ENCODE measurements at places on chromosomes 11 and 22. TPM values are rescaled to one million over a fixed set of nuclear protein-coding genes. Genes with fewer than 3 reads are reported as not detected.

- no peak for DNase-seq
Observed at GRCh38 chr11:120890609-120891320, 133.1 kb upstream of the TBCEL start.

DNA sequence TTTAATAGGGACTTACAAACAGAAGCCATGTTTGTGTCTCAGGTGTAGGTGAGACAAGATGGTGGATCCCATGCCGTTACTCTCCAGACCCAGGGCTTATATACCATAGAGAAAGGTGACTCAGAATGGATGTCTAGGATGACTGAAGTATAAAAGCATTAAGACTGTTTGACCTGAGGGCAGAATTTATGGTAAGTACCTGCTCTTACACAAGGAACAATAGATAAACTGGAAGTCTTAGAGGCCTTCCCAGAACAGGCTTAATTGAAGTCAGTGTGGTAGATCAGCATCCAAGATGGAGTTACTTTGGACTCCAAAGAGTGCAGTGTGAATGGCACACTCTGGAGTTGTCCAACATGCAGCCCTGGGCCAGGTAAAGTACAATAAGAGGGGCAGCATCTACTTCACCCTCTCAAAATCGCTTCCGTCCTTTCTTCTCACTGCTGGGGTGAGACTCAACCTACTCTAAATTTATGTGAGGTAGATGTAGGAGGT is 387.0 kb upstream of the DDI1 start:
- no peak for DNase-seq

DNA sequence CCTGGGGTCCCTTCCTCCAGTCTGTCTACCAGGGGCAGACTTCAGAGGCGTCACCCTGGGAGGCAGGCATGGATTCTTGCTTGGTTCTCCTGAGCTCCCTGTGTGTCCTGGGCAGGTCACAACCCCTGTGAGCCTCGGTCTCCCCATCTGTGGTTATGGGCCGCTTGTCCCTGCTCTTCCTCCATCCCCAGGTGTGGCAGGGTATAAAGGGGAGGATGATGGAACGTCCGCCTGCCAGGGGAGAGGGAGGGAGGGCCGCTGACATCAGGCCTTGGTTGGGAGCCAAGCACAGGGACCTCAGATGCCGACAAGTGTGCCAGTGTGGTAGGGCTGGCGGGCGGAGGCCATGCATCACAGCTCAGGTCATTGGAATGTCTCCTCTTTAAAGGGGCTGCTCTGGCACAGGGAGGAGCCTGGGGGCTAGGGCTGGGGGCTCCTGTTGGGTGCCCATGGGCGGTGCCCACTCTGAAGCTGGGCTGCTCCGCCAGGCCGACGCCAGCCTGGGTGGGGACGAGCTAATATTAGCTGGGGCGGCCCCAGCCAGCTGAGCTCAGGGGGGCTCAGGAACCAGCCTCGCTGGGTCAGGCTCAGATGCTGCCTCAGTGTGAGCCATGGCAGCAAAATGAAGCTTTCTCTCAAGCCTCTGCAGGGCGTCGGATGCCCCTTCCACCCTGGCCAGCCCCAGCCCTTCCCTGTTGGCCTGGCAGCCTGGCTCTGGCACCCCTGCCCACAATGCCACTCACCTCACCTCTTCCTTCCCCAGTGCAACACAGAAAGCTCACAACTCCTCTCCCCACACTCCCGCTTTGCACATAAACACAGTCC is 12.8 kb downstream of the KCNC1 start:
- DNase-seq, result no peak

- DNase-seq, result no peak
Observed at GRCh38 chr11:115238086-115238485, 266.1 kb downstream of the CADM1 start.

GRCh38 chr11:1735271-1735670 is 15.1 kb downstream of the IFITM10 start:
- no peak for DNase-seq

- no peak for DNase-seq
Observed at GRCh38 chr22:38924347-38924952, 33.0 kb upstream of the APOBEC3A start.

The SLC5A12 gene
- total RNA-seq, result not detected

The KIF18A gene
- 22.5 TPM for total RNA-seq

The MOGAT2 gene
- total RNA-seq, result 0.09 TPM
